Daoy (cell line): ENCODE measurements at places on chromosomes 2 and 18. TPM values are rescaled to one million over a fixed set of nuclear protein-coding genes. Genes with fewer than 3 reads are reported as not detected.

- no peak for DNase-seq
These were observed 193.4 kb upstream of the MYT1L start for GRCh38 chr2:2524348-2524941.

DNA sequence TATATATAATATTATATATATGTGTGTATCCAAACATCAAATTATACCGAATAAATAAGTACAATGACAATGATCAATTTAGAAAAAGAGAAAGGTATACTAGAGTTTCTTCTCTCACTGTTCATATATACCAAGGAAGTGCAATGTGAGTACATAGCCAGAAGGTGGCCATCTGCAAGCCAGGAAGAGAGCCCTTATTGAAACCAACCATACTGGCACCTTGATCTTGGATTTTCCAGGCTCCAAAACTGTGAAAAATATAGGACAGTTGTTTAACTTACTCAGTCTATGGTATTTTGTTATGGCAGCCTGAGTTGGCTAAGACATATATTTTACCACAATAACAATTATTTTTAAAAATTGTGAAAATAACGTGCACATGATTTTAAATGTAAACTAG lies 1490.2 kb upstream of the SLC39A10 start:
- DNase-seq = peak; percentile 2

MC5R gene
- not detected in 2 replicates for total RNA-seq

CHRNA1 gene
- not detected in 2 replicates for total RNA-seq

CPS1 gene
- 11.4 and 11.7 TPM in 2 replicates for total RNA-seq

- no peak for DNase-seq
These were observed 439.6 kb upstream of the REG3G start for GRCh38 chr2:78585871-78586270.
